Liver (tissue), 10 donors: ENCODE measurements at places on chromosomes 16 and 17.

DNA sequence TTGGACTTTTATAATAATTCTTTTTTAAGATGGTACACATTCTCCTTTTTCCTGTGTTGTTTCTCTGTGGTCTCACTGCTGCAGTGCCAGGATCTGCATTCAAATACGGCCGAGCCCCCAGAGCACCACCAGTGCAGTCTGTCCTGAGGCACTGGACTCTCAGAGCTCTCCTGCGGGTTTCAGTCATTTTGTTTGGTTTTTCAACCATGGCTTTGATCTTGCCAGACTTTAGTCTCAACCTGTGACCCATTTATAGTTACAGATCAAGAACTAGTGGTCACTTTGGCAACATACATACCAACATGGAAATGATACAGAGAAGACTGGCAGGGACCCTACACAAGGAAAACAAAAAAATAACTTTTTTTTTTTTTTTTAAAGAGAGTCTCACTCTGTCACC is 177.4 kb downstream of the LGALS9B start:
- DNase-seq, result no peak

DNA sequence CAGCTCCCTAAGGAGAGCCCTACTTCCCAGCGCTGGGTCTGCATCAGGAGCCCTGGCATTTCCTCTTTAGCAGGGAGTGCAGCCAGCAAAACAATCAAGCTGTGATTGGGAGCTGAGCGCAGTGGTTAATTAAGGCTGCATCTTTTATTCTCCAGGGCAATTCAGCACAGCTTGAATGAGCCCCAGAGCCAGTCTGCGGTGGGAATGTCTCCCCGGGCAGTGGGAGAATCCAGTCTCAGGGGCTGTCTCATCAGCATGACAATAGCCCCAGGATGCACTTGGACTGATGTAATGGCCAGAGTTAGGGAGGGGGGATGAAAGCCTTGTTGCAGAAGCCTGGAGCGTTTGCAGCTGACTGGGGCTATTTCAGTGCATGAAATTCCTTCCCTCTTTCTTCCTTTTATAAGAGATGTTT is 292.6 kb upstream of the SOX9 start:
- DNase-seq, result no peak

GRCh38 chr16:62665269-62665668 is 629.0 kb upstream of the CDH8 start:
- DNase-seq, result no peak

DNA sequence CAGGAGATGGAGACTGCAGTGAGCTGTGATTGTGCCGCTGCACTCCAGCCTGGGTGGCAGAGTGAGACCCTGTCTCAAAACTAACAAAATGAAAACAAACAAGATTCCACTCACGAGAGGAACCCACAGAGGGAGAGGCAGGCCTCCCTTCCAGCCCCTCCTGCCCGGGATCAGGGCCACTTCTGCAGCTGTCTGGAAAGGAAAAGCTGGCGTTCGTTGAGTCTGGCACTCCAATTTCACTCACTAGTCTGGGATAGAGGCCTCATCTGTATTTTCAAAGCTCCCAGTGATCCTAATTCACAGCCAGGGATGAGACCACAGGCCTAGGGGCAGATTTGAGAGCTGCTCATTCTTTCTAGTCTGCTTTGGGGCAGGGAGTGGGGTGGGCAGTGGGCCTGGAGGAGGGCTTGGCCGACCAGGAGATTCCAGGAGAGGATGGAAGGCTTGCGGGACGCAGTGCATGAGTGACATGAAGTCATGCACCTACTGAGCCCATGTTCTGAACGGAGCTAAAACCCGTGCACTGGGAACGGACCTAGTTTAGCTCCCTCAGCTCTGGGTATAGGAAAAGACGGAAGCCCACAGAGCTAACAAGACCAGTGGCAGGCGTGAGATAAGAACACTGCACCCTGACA is 54.0 kb downstream of the COTL1 start:
- no peak for DNase-seq

- no peak for DNase-seq
Measured at GRCh38 chr17:73401911-73402310, 90.1 kb upstream of the CDC42EP4 start.
